SK-N-DZ (cell line): ENCODE measurements at places on chromosomes 1 and 21.

GRCh38 chr1:207217778-207218511, 103.5 kb upstream of the CD55 start:
- DNase-seq = no peak

- DNase-seq = no peak
Observed at GRCh38 chr1:178076607-178077006, 17.3 kb upstream of the RASAL2 start.

- DNase-seq = peak; percentile 25
Observed at GRCh38 chr1:152479792-152480595, 30.6 kb upstream of the LCE5A start.

GRCh38 chr1:29360768-29361167, 124.4 kb downstream of the PTPRU start:
- DNase-seq = no peak

GRCh38 chr1:110718452-110718851, 43.7 kb upstream of the KCNA3 start:
- DNase-seq = no peak

- DNase-seq = no peak
Observed at GRCh38 chr1:42403880-42404400, 23.3 kb downstream of the RIMKLA start.

DNA sequence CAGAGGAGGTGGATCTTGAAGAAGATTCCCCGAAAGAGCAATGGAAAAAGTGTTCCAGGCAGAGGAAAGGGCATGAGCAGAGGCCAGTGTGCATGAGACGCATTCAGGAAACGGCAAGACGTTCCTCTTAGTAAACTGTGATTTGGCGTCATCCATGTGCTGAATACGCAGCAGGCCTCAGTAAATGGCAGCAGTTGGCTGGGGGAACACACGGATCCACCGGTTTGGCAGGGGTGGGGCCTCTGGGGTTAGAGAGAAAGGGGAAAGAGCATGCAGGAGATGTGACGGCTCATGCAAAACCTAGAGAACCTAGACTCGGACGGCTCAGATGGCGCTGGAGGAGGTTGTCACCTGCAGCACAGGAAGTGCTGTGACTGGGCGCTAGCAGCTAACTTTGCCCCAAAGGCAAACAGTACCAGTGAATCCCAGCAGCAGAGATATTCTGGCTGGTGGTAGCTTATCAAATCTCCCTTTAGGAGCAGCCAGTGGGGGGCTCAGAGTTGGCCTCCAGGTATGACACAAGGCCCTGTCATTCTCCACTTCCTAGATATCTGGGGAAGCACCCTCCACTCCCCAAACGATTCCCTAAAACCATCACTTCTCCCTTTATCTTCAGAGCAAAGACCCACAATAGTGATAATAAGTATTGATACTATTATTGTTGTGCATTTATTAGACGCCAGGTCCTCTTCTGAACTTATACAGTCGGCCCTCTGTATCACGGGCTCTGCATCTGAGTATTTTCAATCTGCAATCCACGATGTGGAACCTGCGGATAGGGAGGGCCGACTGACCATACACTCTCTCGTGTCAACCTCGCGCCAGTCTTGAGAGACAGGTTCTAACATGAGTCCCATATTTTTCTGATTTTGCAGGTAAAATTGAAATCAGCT, 7.6 kb downstream of the LAPTM5 start:
- DNase-seq = no peak

DNA sequence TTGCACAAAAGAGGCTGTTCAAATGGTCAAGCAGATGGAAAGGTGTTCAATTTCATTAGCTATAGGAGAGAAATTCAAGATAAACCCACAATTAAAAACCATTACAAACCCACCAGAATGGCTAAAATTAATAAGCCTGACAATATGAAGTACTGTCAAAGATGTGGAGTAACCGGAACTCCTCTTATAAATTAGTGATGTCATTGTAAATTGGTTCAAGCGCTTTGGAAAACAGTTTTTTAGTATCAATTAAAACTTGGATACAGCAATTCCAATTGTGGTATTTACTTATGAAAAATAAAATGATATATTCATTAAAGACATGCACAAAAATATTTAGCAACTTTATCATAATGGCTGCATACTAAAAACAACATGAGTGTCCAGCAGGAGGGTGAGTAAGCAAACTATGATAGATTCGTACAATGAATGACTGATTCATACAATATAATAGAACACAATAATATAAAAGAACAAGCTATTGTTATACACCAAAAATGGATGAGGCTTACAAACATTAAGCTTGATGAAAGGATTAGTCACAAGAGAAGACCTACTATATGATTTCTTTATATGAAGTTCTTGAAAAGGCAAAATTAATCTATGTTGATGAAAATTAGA, 38.4 kb upstream of the FGGY start:
- no peak for DNase-seq

GRCh38 chr1:184299796-184300195, 87.0 kb upstream of the C1orf21 start:
- DNase-seq = no peak

- DNase-seq = no peak
Observed at GRCh38 chr1:109229531-109230127, 15.9 kb downstream of the SARS1 start.

- no peak for DNase-seq
Observed at GRCh38 chr1:194644528-194644927, 1458.1 kb upstream of the B3GALT2 start.

GRCh38 chr1:171256940-171257606, 8.8 kb downstream of the FMO1 start:
- no peak for DNase-seq

DNA sequence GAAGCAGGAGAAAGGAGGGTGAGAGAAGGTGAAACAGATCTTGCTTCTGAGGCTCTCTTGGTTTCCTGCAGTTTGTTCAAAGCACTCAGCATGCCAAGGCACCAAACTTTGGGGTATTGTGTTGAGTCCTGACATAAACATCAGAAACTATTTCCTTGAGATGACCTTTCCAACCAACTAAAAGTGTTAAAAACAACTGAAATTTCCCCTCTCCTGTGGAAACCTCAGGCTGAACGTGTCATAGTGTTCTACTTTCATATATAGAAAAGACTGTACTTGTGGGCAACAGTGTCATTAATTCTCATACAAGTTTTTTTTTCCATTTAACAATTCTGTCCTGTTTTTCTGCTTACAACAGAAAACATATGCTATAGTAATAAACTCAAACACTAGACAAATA, 6.3 kb upstream of the LYST start:
- DNase-seq = no peak

DNA sequence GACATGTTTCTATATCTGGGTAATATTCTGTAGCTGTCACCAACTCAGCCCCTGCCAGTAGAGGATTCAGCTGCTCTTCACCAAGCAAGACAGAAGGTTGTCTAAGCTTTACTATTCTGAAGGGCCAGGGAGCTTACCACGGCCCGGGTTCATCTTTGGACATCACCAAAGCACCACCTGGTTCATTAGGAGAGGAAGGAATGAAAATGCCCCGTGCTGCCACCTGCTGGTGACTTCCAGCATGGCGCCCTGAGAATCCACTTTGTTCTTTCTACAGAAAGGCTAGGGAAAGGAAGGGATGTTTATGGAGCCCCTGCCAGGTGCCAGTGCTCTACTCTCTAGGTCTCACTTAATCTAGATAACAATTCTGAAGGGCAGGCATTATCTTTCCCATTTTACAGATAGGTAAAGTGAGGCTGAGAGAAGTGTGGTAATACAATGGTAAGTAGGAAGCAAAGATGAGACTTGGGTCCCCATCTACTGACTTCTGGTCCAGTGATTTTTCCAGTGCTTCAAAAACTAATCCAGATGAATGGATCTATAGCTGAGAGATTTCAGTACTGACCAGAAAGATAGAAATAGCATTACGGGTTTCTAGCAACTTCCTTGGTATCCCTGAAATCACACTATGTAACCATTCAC, 79.5 kb downstream of the BEND5 start:
- peak; percentile 59 for DNase-seq

DNA sequence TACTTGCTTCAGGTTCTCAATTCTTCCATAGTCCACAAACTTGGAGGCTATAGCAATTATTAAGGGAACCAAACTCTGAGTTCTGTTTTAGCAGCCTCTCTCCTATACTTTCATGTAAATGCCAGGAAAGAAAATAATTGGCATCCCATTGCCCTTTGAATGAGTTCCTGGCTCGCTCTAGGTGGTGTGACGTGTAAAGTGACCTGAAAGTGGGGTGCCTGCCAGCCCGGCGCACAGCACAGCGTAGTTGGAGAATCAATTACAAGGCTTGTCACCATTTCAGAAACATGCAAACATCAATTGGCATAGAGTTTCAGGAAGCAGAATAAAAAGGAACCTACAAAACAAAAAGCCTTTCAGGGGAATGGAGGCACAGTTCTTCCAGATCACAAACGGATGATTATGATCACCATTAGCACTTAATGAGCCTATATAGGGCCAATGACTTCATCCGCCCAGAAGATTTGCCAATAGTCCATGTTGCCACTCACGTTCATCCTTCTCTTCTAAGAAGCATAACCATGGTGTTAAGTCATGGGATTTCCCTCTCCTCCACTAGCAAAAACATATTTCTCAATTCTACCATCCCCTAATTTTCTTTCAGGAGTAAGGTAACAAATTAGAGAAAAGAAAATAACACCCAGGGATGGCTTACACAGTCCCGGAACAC, 354.6 kb upstream of the ADGRL2 start:
- DNase-seq = no peak

- DNase-seq = no peak
Observed at GRCh38 chr1:22225858-22226589, 83.1 kb upstream of the WNT4 start.

- DNase-seq = no peak
Observed at GRCh38 chr1:34192621-34193020, 15.9 kb downstream of the C1orf94 start.

GRCh38 chr1:3816331-3817137, 20.2 kb upstream of the LRRC47 start:
- DNase-seq = no peak

GRCh38 chr1:20390589-20391331, 95.2 kb downstream of the CAMK2N1 start:
- DNase-seq = no peak

DNA sequence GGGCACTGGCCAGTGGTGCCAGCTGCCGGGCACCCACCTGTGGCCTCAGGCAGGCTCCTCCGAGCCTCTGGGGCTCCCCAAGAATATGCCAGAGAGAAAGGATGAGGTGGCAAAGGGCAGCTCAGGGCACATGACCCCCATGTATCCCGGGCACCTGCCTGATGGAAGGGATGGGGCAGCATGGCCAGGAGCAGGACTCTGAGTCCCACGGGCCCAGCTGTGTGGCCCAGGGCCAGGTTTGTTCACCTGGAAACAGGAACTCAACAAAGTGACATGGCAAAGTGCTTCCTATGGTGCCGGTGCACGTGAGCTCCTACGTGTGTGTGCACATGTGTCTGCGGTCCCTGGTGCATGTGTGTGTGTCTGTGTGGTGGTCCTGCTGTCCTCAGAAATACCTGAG, 9.5 kb upstream of the GPR153 start:
- DNase-seq = no peak

DNA sequence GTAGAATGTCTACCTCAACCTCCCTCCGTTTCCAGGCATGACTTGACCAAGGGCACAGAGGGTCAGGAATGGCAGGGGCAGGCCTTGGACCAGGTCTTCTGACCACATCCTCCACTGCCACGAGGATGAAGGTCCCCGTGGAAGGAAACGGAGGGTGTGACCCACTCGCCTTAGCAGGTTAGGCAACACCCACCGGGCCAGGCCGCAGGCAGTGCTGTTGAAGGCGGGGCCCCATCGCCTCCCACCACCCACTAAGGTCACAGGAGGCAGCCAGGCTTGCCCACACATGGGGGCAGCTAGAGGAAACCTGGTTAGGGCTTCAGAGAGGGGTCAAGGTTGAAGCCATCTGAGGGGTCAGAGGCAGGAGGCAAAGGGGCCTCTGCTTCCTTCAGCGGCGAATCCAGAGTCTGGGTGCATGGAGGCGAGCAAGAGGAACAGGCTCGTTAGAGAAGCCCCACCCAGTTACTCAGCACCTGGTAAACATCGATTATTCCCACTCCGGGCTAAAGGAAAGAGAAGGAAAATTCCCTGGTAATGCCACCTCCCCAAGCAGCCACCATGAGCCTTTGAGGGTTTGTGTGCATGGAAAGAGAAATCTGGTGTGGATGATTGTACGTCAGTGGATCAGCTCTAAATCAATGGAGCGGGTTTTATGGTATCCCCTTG, 37.0 kb downstream of the RIPK4 start:
- no peak for DNase-seq

- DNase-seq = peak; percentile 94
Observed at GRCh38 chr1:87111659-87112371, 197.4 kb downstream of the HS2ST1 start.

DNA sequence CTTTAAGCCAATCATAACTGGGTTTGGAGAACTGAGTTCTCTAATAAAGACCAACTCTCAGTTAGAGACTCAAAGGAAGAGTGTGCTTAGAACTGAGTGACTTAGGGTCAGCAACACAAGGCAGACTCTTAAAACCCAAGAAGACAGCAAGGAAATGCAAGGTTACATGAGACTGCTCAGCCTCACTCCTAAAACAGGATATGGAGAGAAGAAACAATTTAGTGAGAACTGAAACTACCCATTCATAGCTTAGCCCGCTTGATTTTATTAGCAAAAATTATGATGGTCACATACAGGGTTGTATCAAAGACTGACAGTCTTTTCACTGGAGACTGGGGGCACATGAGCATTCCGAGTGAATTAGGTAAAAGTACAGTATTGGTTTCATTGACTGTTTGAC, 78.9 kb upstream of the DMRTA2 start:
- no peak for DNase-seq

DNA sequence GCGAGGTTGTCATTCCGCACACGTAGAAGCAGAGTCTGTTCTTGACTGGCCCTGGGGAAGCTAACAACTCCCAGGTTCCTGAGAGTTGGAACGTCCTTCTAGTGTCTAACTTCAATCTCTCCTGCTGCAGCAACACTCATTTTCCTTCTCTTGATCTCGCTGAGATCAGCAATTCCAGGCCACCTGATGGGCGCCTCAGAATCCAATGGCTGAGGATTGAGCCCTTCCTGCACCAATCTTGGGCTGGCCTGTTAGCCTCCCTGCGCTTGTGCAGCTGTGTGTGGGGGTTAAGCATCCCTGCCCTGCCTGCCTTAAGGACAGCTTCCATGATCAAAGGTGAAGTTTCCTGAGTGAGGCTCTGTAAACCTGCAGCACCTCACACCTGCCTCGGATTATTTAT, 87.9 kb downstream of the SYT2 start:
- DNase-seq = no peak

- DNase-seq = no peak
Observed at GRCh38 chr1:35173909-35174540, 18.9 kb downstream of the SFPQ start.

GRCh38 chr1:26188477-26188876, 1.9 kb upstream of the CATSPER4 start:
- no peak for DNase-seq

GRCh38 chr1:151968791-151969399, 24.8 kb downstream of the S100A10 start:
- DNase-seq = no peak

- DNase-seq = no peak
Observed at GRCh38 chr1:194378517-194378916, 1192.1 kb upstream of the B3GALT2 start.

- DNase-seq = no peak
Observed at GRCh38 chr1:230819976-230820375, 48.3 kb downstream of the C1orf198 start.
